ENCODE measurements at places on chromosomes 12 and 14.

DNA sequence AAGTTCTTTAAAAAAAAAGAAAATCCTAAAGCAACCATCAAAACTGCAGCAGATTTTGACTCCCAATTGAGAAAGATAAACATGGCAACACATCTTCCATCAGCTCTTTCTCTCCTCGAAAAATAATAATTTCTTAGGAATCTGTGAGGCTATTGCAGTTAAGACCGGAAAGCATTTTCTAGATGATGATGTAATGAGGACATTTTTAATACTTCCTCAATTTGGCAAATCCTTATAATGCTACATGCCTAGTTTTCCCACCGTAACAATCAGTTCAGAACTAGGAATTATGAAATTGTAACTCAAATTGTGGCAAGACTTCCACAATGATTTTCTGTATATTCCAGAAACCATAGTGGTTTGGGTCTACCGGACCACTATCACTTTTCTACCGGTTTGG is 180.9 kb upstream of the PDE3A start:
- DNase-seq: no peak

DNA sequence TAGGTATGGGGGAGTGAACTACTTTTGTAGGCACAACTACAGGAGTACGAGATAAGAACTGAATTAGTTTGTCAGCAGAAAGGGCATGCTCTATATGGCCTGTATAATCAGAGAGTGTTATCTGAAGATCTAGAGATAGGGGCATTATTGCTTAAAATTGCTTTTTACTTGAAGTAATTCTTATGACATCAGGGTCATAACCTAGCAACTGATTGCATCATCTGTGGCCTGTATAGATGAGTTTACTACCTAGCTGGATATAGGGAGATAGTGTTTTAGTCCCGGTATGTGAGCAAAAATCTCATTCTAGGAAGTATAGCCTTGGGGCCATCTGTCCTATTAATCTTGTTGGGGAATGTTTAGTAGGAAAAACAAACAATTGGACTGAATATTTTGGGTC is 142.7 kb downstream of the TMEM117 start:
- DNase-seq: no peak

DNA sequence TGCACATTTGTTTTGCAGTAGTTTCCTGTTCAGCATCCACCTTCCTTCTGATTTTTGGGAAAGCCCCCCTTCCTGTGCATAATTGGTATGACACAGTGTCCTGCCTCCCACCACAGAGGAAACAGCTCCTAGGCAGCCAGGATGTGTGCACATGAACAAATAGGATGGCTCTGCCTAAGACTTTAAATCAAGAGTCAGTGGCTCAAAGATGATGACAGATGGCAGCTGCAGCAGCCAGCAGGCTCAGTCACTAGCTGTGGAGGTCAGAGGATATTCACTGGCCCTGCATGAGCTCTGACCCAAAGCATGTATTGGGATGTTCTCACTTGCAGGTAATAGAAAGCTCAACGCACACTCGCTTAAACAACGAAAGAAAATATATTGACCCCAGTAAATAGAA is 90.3 kb downstream of the KCNK10 start:
- no peak for DNase-seq

DNA sequence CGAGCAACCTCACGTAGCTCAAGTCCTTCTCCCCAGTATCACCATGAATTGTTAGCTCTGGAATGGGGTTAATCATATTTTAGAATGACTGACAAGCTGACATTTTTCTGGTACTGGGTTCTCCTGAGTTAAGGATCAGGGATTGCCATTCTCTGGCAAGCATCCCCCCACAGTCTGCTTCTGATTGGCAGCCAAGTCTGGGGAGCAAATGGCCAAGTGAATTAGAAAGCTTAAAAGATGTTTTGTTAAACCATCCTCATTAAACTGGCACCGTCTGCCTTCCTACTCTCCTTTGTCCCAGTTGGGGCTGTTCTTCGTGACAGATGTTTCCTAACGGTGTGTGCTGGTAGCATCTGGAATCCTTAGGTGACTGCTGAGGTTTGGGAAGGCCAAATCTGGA is 17.2 kb upstream of the CISTR start:
- no peak for DNase-seq

- DNase-seq: no peak
Observed at GRCh38 chr14:104530646-104531045, 48.9 kb upstream of the C14orf180 start.

- peak; percentile 43 for DNase-seq
Observed at GRCh38 chr12:106226884-106227640, 20.8 kb downstream of the CKAP4 start.

- DNase-seq: peak; percentile 72
Observed at GRCh38 chr14:31090883-31091764, 64.9 kb upstream of the STRN3 start.

DNA sequence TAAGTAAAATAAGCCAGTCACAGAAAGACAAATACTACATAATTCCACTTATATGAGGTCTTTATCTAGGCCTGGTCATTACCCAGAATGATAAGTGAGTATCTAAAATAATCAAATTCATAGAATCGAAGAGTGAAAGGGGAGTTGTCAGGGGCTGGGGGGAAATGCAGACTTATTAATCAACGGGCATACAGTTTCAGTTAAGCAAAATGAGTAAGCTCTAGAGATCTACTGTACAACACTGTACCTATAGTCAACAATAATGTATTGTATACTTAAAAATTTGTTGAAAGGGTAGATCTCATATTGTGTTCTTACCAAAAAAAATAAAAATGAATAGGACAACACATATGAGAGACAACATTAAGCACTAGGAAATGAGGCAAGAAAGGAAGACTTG is 13.3 kb downstream of the BTBD7 start:
- DNase-seq: no peak

GRCh38 chr12:81150382-81150781 is 72.5 kb downstream of the ACSS3 start:
- no peak for DNase-seq

All from HS-5 (cell line).